Neuronal stem cell (in vitro differentiated cells): ENCODE measurements at places on chromosomes 4 and X.

DNA sequence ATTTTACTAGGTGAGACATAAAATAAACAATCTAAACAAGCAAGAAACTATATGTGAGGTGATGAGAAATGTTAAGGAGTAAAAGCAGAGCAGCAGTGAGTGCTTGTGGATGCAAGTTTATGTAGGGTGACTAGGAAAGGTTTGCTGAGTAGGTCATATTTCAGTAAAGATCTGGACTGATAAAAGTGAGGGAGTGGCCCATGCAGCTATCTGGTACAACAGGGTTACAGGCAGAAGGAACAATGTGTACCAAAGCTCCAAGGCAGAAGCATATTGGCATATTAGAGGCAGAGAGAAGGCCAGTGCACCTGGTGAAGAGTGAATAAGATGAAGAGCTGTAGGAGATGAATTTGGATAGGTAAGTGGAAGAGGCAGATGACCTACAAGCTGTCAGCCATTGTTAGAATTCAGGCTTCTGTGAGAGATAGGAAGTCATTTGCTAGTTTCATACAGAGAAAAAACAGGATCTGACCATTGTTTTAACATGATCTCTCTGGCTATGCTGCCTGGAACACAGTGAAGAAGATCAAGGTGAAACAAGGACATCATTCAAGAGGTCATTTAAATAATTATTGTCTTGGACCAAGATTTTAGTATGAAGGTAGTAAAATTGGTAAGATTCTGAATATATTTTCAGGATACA is 274.6 kb downstream of the ANKRD50 start:
- DNase-seq = no peak

GRCh38 chrX:28542791-28543190 is 44.5 kb upstream of the IL1RAPL1 start:
- DNase-seq = no peak

GRCh38 chrX:102959471-102959870 is 22.4 kb downstream of the RAB40AL start:
- no peak for DNase-seq

- DNase-seq = no peak
Observed at GRCh38 chr4:3874028-3874415, 107.8 kb downstream of the ADRA2C start.
